Hypothalamus (tissue), 51 donors: ENCODE measurements at places on chromosomes 12 and 14.

- DNase-seq: no peak
These were observed 31.0 kb upstream of the GNS start for GRCh38 chr12:64790166-64790565.

GRCh38 chr14:39967885-39968284 lies 535.7 kb upstream of the FBXO33 start:
- DNase-seq: no peak

DNA sequence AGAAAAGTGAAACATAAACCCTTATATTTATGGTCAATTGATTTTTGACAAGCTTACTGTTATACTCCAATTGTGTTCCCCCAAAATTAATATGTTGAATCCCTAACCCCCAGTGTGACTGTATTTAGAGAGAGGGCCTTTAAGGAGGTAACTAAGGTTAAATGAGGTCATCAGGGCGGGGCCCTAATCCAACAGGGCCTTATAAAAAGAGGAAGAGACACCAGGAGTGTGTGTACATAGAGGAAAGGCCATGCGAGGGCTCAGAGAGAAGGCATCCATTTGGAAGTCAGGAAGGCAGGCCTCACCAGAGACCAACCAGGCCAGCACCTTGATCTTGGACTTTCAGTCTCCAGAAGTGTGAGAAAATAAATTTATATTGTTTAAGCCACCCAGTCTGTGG lies 6.5 kb upstream of the VTI1B start:
- DNase-seq: no peak

DNA sequence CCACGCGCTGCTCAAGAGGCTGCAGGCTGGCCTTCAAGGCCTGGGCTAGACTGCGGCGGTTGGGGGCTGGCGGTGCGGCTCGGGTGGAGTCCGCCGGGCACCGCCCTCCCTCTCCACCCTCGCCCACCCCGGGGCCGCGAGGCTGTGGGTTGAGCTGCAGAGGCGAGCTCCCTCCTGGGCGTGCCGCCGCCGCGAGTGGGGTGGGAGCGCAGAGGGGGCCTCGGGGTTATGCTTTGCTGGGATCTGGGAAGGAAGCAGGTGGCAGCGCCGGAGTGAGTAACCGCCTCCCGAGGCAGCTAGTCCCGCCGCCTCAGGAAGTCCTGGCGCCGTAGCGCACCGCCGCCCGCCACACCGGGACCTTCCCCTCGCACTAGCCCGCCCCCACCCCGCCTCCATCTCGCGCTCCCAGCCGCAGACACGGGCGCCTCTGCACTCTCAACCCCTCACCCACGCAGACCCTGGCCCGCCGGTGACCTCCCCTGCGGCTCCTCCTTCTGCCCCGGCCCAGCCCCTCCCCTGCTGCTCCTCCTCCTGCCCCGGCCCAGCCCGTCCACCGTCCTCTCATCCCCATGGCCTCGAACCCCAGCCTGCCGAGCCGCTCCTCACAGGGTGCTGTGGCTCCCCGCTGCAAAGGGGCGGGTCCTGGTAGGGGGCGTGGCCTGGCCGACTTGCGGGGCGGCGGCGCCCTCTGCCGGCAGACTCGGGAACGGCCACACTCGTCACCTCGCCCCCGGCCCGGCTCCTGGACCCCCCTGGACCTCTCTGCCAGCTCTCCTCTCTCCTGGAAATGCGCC lies 16.6 kb downstream of the TAMALIN start:
- DNase-seq: peak; percentile 42

GRCh38 chr14:23725980-23726710 lies 90.0 kb downstream of the DHRS2 start:
- no peak for DNase-seq
